Naive thymus-derived CD4-positive, alpha-beta T cell (primary cell): ENCODE measurements at places on chromosomes 7 and 10. TPM values are rescaled to one million over a fixed set of nuclear protein-coding genes. Genes with fewer than 3 reads are reported as not detected.

- no peak for DNase-seq
Observed at GRCh38 chr7:86793136-86793535, 149.4 kb downstream of the GRM3 start.

DNA sequence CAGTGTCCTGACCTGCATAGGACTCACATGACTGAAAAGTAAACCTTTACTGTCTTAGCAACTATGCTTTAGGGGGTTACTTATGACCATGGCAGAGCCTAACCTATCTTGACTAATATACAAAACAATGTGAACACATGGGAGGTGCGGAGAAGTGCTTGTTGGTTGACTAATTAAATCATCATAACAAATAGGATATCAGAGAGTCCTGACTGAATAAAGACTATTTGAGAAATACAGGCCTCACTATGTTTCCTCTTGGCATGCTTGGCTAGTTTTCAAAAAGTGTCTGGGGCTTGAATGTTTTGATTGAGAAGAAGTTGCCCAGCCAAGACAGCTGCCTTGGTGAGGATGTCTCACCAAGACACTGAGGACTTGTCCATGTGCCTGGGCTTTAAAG lies 104.4 kb upstream of the PHYHIPL start:
- DNase-seq = no peak

GRCh38 chr7:15557686-15558085 lies 4.1 kb downstream of the AGMO start:
- no peak for DNase-seq

DNA sequence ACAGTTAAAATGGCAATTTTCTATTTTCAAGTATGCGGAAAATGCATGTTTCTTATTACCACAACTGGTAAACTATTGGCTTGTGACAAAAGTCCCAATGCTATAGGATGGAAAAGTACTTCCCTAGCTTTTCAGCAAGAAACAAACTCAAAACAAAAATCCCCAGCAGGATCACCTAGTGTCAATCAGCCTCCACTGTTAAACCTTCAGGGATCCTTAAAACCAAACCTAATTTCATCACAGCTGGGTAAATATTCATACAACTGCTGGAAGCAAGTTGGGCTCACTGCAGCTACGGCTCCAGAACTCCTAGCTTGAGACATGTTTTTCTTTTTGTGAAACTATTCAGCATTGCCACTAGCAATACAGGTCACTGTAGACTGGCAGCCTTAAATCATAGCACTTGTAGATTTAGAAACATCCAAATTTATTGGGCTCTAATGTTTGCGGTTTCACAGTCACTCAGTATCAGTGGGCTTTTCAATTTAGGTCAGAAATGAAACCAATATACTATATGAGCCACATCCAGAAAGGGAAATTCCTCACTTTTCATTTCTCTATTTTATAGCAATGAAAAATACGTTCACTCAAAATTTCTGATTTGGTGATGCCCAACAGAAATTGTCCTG lies 145.2 kb upstream of the ANK3 start:
- no peak for DNase-seq

Gene ACTL6B
- not detected for polyA plus RNA-seq

GRCh38 chr10:26574783-26575182 lies 122.7 kb upstream of the PDSS1 start:
- DNase-seq = no peak

Gene ASAH2
- polyA plus RNA-seq = 0.43 TPM

GRCh38 chr7:112129655-112130323 lies 76.4 kb downstream of the DOCK4 start:
- DNase-seq = no peak

Gene BTRC
- polyA plus RNA-seq = 16.1 TPM

- no peak for DNase-seq
Observed at GRCh38 chr10:14684354-14684753, 90.3 kb downstream of the FAM107B start.

DNA sequence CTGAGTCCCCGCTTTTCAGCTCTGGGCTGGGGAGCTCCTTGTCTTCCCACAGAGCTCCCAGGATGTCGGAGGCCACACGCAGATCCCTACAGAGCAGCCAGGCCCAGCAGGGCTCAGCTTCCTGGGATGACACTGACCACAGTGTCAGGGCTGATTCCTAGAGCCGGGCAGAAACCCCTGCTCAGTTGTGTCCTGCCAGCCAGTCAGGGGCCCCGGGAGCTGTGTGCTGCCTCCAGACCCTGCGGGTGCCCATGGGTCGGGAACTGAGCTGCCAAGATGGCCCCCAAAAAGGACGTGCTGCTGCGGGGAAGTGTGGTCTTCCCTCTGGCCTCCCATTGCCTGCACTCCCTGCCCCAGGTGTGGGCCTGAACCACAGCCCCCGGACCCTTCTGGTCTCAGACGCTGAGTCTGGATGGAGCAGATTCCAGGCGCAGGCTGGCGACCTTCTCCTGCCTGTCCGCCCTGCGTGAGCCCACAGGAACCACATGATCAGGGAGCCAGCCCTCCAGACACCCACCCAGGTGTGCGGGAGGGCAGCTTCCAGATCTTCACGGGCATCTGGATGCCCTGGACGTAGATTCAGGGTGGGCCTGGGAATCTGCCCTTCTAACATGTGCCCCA lies 217.4 kb downstream of the MAD1L1 start:
- no peak for DNase-seq

- no peak for DNase-seq
Observed at GRCh38 chr7:5217851-5218331, 27.9 kb downstream of the WIPI2 start.

Gene SCRN1
- 1.6 TPM for polyA plus RNA-seq

DNA sequence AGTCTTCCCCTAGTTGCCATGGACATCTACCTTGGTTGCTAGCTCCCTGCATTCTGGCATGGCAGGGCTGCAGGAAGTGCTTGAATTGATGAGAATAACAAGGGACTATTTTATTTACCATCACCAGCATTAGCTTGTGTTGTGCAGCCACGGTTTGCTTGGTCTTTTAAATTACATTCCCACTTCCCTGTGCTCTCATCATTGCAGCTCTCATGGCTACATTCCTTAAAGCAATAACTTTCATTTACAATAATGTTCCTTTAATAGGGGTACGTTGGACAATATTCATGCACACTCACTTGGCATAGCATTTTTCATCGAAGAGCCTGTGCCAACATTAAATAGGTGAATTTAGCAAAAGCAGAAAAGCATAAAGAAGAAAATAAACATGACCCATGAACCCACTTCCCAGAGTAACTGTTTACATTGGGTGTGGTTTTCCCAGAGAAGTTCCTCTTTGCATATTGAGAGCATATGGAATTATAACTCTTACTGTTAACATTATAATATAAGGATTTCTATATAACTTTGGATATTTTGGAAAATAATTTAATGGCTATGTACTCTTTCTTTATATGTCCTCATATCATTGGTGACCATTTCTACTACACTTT lies 113.2 kb upstream of the VWC2 start:
- no peak for DNase-seq

Gene CDHR3
- polyA plus RNA-seq = 1.1 TPM

DNA sequence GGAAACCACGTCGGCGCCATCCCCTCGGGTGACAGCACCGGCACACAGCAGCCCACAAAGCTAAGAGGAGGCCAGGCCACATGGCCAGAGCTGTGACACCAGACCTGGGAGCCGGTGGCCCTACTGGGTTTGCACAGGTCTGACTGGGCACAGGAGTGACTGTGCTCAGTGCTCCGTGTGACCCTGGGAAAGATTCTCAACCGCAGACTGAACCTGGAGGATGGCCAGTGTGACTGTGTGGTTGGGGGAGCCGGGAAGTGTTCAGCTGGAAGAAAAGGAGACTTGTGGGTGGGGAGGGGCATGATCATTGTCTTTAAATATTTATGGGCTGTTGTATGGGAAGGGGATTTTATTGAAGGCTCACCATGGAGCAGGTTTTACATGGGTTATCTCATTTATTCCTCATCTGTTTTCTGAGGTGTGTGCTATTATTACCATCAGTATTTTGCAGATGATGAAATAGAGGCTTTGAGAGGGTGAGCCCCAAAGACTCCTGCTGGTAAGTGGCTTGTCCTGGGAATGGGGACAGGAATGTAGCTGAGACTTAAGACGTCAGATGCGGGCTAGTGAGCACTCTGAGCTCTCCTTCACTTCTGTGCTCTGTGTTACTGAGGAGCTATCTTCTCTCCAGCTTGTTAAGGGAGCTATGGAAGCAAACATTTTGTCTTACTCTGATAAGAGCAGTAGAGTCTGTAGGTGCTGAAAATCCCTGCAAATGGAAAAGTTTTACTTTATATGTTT lies 127.5 kb downstream of the TMEM178B start:
- no peak for DNase-seq

DNA sequence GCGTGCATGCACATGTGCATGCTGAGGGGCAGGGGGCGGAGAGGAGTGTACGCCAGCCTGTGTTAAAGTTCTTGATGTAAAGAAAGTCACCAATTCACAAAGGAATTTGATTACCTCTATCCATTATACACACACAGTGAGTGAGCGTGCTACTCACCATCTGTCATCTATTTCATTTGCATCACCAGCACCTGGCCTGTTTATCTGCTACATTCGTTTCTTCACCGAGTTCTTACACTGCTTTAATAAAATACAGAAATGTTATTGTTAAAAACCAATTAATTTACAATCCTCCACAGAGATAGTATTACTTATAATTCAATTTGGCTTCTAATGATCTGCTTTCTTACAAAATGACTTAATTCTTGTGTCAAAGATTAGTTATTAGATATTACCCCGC lies 32.6 kb downstream of the NEUROD6 start:
- DNase-seq = no peak

DNA sequence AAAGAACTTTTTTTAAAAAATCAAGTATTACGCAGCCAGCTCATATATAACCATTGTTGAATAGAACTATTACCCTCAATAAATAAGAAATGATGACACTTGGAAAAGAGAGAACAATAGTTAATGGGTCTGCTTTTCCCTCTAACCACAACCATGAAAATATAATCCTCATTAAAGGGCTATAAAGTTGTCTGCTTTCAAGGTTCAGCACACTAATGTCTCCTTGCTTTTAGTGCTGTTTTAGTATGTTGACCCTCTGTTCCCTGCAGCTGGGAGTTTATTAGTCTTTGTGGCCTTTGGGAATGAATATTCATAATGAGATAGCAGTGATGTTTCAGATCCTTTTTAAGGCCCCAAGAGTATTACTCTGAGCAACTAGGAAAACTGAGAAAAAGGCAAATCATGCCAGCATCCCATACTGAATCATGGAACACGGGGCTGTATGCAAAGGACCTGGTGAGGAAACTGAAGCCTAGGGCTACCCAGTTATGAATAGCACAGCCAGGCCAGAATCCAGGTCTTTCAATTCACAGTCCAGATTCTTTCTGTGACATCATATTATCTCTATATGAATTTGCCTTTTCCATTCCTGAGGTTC lies 332.0 kb upstream of the LRGUK start:
- no peak for DNase-seq

Gene KLF14
- polyA plus RNA-seq = not detected

- DNase-seq = no peak
Observed at GRCh38 chr10:2968401-2969058, 98.8 kb upstream of the PFKP start.

DNA sequence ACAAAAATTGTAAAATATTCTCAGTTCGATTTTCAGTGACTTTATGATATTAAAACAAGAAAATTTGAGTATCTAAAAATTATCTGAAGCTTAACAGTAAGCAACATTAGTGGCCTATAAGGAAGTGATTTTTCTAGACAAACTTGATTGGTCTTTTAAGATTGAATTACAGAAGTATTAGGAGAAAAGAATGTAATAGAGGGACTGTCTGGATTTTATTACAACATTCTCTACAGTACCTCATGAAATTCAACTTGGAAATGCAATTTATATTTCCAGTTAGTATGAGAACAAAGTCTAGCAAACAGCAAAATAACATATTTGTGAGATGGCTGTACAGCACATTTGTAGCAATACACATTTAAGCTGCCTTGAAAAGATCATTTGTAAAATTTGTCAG lies 18.8 kb downstream of the REEP3 start:
- DNase-seq = no peak

- DNase-seq = peak; percentile 63
Observed at GRCh38 chr10:118621304-118621942, 26.0 kb upstream of the PRLHR start.

DNA sequence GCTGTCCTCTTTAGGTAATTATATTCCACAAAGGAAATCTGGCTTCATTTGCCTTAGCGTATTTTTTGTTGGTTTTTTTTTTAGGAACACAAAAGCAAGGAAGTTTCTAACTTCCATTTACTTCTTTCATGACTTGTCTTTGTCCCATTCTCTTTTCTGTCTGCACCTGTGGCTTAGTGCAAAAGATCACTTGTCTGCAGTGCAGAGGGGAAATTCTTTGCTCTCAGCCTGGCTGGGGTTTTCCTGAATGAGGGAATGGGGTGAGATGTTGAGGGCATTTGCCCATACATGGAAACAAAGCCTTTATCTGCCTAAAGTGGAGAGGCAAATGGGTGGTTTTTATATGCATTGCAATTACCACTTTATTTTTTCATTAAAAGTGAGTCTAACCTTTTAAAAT lies 361.1 kb upstream of the IGFBP3 start:
- DNase-seq = no peak

GRCh38 chr7:116211913-116212596 lies 1.7 kb downstream of the TES start:
- DNase-seq = no peak

- no peak for DNase-seq
Observed at GRCh38 chr7:77674878-77675277, 21.4 kb upstream of the RSBN1L start.

DNA sequence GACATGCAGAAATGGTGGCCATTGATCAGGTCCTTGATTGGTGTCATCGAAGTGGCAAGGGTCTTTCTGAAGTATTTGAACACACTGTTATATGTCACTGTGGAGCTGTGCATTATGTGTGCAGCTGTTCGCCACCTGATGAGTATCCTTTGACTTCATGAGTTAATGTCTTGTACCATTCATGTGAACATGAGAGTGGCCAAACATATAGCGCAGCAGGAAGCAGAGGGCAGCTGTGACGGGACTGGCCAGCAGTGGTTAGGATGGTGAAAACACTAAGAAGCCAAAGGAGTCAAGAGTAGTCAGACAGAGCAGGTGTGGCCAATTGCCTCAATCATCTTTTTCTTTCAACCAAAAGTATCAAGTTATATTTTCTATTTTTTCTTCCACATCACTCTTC lies 167.4 kb downstream of the IMMP2L start:
- DNase-seq = no peak

Gene CAV2
- not detected for polyA plus RNA-seq

Gene ZNF33A
- polyA plus RNA-seq = 21.3 TPM

- DNase-seq = no peak
Observed at GRCh38 chr10:8489823-8490222, 435.3 kb downstream of the GATA3 start.

DNA sequence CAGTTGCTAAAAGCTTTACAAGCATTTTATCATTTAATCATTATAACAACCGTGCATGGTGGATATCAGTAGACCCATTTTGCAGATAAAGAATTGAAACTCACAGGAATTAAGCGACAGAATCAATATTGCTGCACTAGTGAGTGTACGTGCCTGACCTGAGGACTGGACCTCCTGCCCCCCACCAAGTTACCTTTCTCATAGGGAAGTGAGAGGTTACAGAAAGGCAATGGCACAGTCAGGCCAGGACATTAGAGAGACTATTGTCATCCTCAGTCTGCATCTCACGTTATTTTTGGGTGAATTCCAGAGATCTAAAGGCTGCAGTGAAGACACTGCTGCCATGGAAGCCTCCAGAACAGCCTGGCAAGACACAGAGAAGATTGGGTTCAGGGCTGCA lies 80.9 kb downstream of the WDFY4 start:
- DNase-seq = no peak

Gene LOXL4
- polyA plus RNA-seq = not detected

Gene ITPRID1
- not detected for polyA plus RNA-seq

GRCh38 chr10:124092250-124092859 lies 1.0 kb downstream of the CHST15 start:
- peak; percentile 20 for DNase-seq

Gene WEE2
- not detected for polyA plus RNA-seq
